Stimulated activated naive CD4-positive, alpha-beta T cell treated with Interleukin-2 at 50 U/mL for 16 hours (primary cell): ENCODE measurements at places on chromosomes 5 and 9.

DNA sequence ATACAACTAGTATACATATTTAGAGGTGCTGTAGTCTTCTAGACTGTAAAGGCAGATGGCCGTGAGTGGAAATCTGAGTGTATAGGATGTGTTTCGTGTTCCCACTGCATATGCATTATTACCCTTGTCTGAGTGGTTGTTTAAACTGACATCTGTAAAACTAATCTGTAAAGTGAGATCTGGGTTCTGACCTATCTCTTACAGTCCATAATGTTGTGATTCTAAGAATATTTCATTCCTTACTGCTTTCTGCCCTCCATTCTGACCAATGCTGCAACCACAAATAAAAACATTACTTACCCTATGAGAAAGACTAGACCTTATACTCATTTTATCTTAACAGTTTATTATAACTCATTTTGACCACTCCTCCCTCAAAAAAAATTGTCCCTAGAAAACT, 47.6 kb upstream of the MACIR start:
- no peak for DNase-seq

DNA sequence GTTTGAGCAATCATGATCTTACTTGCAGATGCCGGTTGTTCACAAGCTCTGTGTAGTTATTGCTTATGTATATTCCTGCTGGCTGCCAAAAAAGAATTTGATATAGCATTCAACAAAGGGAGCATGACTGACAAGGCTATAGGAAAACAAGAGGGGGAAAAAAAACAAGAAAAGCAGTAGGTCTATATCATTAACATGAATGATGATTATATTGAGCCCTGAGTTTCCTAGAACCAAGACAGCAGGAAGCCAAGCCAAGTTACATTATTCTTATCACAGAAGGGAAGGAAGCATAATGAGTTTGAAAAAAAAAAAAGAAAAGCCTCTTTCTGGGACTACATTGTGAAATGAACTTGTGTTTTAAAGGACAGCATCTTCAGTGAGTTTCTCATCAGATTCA, 41.0 kb downstream of the TSTD2 start:
- no peak for DNase-seq

- no peak for DNase-seq
Measured at GRCh38 chr9:136100700-136101614, 5.9 kb upstream of the NACC2 start.

GRCh38 chr9:132808645-132809044, 69.4 kb downstream of the AK8 start:
- no peak for DNase-seq

GRCh38 chr9:76693912-76694311, 70.3 kb upstream of the PCA3 start:
- DNase-seq, result no peak

- DNase-seq, result peak; percentile 47
Measured at GRCh38 chr5:57298985-57299491, 125.2 kb downstream of the GPBP1 start.

- DNase-seq, result no peak
Measured at GRCh38 chr9:72140586-72140985, 8.7 kb upstream of the GDA start.

DNA sequence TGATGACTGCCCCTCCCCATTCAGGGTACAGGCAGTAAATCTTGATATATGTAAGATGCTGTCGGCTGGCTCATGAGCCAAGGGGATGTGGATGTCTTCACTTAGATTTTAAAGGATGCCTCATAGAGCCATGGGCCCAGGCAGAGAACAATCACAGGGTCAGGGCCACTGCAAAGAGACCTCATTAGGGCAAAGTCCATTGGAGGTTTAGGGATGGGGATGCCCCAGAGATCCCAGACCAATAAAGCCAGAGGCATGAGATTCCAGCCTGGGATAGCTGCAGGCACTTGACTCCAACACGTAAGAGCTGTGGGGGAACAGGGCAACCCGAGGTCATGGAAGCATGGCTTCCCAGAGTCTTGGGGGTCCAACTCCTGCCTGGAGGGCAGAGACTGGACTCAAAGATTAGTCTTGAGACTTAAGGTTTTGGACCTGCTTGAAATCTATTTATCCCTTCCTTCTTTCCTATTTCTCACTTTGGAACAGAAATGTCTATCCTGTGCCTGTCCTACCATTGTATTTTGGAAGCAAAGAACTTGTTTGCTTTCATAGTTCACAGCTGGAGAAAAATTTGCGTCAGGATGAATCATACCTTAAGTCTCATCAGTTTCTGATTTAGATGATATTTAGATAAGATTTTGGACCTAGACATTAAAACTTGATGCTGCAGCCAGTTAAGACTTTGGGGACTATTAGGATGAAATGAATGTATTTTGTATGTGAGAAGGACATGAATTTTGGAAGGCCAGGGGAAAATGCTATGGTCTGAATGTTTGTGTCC, 101.3 kb upstream of the ADRA1B start:
- no peak for DNase-seq

DNA sequence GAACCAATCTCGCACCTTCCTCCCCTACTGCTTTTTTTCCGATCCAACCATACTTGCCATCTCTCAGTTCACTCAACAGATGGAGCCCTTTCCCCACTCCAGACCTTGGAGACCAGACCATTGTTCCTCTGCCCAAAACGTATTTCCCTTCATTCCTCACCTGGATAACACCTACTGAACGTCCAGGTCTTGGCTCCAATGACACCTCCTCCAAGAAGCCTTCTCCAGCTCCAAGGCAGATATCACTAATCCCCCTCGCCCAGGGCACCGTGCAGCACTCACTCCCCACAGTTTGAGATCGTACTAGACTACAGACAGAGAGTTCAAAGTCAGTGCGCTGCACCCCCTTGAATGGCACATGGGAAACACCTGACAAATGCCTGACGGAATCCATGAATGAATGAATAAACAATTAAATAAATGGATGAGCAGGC, 47.1 kb upstream of the AKNA start:
- no peak for DNase-seq

DNA sequence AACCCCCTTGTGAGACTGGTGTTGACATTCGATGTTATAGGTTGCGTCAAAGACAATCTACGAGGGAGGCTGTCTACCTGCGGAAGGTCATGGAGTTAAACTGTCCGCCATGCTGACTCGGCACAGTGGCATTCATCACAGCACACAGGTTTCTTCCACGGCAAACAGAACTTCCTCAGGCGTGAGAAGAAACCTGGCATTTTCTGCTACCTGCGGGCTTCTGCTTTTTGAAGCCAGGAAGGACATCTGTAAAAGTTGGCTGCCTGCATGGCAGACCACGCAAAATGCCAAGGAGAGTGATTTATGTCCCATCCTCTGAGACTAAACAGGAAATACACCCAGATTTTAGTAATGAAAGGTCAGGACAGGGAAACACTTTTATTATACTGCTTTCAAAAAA, 809.8 kb upstream of the NUDT12 start:
- DNase-seq, result no peak

DNA sequence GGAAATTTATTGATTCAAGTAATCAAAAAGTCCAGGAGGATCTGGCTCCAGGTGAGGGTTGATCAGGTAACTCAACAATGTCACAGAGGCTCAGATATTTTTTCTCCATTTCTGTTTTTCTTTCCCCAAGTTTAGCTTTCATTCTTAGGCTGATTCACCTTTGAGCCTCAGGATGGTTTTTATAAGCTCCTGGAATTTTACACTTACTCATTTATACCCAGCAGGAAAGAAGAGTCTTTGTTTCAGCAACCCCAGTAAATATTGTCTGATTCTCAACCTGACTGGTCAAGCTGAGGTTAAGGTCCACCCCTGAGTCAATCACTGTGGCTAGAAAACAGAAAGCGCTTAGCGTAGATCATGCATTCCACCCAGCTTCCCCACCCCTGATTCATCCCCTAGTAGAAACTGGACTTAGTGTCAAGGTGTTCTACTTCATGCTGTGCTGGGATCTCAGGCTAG, 500.6 kb downstream of the KIF4B start:
- DNase-seq, result no peak

DNA sequence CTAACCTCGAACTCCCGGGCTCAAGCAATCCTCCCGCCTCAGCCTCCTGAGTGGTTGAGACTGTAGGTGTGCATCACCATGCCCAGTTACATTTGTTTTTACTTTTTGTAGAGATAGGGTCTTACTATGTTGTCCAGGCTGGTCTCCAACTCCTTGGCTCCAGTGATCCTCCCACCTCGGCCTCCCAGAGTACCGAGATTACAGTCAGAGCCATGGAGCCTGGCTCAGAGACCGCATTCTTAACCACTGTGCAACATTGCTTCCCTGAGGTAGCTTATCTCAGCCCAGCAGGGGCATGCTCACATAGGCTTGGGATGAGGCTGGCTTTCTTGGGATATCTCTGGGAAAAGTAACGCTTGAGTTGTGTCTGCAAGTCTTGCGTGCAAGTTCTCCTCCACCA, 99.7 kb downstream of the SPRY4 start:
- DNase-seq, result no peak

DNA sequence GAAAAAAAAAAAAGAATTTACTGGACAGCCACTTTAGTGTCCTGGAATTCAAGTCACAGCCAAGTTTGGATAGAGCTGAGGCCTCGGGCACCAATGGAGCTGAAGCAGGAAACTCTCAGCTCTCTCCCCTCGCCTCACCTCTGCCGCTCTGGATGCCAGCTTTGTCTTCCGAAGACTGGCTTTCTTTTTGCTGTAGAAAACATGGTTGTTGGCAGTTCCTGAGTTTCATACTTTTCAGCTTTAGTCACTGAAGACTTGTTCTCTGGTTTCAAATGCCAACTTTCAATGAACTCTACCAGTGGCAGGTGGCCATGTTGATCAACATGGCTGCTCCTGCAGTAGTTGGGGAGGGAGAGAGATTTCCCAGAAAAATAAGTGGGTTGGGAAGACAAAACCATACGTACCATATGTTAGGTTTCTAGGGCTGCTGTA, 142.2 kb downstream of the SNX18 start:
- DNase-seq, result no peak

GRCh38 chr5:55821731-55822512, 29.2 kb upstream of the IL31RA start:
- no peak for DNase-seq

GRCh38 chr5:31898036-31898632, 259.2 kb downstream of the PDZD2 start:
- DNase-seq, result no peak

DNA sequence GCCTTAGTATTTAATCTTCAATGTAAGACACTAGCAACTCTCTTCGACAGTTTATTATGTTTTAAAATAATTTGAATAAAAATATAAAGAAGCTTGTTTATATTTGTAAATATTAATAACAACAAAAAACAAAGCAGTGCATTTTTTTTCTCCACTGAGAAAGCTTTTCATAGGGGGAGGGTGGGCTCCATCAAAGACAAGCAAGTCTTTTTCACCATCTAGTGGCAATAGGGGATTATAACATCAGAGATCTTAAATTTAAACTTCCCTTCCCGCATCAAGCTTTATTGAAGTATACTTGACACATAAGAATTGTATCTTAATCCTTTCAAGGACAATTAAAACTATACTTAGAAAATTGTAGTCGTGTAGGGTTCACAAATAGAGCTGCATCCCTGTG, 9.3 kb upstream of the OR13F1 start:
- no peak for DNase-seq

GRCh38 chr5:128636361-128636760, 98.3 kb upstream of the FBN2 start:
- no peak for DNase-seq

DNA sequence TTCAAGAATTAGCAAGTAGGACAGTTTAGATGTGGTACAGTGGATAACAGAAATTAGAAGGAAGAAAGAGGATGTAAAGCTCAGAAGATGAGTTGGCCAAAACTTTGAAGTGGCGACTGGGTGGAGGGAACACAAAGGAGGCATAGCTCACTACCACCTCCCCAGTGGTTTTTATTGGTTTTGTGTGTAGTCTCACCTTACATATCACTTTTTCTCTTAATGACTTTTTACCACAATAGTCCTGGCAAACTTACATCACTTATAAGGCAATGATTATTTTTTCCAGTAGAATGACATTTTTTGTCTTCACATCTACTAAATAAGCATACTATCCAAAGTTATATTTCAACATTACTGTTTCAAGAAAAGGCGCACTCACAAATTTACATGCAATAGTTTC, 49.2 kb upstream of the FBN2 start:
- no peak for DNase-seq

DNA sequence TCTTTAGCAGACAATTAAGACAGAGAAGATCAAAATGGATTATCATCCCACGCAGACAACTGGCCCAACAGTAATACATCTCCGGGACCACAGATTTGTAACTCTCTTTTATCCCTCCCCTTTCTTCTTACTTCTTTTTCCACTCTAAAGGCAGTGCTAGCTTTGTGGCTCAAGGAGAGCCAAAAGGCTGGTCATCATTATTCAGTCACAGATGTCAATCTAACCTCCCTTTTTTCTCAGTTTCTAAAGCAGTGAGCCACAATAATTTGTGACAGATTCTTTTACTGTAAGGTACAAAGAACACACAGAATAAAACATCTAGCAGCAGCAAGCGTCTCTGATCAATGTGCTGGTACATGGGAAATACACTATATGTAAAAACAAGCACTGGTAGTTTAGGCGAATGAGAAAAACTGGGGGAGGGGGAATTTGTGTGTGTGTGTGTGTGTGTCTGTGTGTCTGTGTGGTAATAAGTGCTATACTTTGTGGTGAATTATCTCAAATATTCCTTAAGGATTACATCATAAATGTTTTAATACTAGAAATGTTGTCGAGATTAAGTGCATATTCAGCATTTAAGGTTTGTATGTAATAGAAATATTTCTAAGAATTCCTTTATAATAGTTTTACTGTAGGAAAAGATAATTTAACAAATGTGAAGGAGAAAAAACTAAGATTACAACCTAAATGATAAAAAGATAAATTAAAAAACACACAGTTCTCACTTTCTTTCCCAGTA, 140.2 kb downstream of the DENND1A start:
- DNase-seq, result no peak

- no peak for DNase-seq
Measured at GRCh38 chr5:130164966-130165365, 260.7 kb downstream of the CHSY3 start.

DNA sequence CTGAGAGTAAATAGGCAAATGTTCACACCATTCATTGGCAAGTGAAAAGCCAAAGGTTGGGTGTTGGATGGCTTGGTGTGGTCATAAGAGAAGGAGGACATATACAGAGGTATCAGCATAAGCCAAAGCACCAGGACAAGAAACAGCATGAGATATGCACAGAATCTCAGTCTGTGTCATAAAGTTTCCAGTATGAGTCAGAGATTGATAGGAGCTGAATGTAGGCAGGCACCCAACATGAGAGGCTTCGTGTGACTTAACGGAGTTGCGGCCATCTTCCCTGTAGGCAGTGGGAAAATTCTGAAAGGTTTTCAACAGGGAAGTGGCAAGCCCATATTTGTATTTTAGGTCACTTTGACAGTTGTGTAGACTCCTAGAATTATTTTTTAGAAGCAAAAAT, 54.5 kb downstream of the SNCAIP start:
- no peak for DNase-seq

DNA sequence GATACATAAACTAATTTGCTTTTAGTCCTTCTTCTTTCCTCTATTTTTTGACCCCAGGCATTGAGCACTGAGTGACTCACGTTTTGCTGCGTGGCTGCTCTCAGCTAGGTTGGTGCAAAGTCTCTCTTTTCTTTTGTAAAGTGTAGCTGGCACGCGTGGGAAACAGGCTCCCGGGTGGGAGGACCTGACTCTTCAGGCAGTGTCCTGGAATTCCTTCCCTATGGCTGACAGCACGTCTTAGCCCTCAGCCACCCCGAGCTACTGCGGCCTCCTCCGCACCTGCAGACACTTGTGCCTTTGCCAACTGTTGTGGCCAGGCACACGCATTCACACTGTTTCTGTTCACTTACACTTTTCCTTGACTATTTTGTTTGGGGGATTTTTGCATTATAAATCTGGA, 877 bp upstream of the SCGB3A1 start:
- DNase-seq, result no peak
